ENCODE measurements at places on chromosomes 5 and 9. TPM values are rescaled to one million over a fixed set of nuclear protein-coding genes. Genes with fewer than 3 reads are reported as not detected.

The TENT4A gene
- 42.1 TPM for total RNA-seq

The FBXL7 gene
- 10.3 TPM for total RNA-seq

The KIF27 gene
- 6.4 TPM for total RNA-seq

The SLC45A2 gene
- total RNA-seq: not detected
